Esophagus muscularis mucosa (tissue), 4 donors: ENCODE measurements at places on chromosomes 1 and 21. TPM values are rescaled to one million over a fixed set of nuclear protein-coding genes. Genes with fewer than 3 reads are reported as not detected.

GRCh38 chr21:41775149-41775472 is 8.3 kb upstream of the RIPK4 start:
- peaks cover 25% of the 10 kb centered on the region for H3K27me3 ChIP-seq
- no peaks in the 10 kb centered on the region for H3K36me3 ChIP-seq
- H3K4me1 ChIP-seq: peaks cover 8% of the 10 kb centered on the region
- no peak overlapping the region for H3K4me3 ChIP-seq
- DNase-seq: no peak
- no peak overlapping the region for H3K27ac ChIP-seq

- DNase-seq: peak; percentile 55
- no peaks in the 10 kb centered on the region for H3K27me3 ChIP-seq
Observed at GRCh38 chr1:7390604-7391000, 380.5 kb upstream of the VAMP3 start.

- no peaks in the 10 kb centered on the region for H3K36me3 ChIP-seq
- no peak overlapping the region for H3K4me3 ChIP-seq
- H3K4me1 ChIP-seq: no peaks in the 10 kb centered on the region
Observed at GRCh38 chr1:125119024-125119441, 3934.3 kb downstream of the SRGAP2C start.

Gene KRTAP19-3
- total RNA-seq: not detected

Gene ARHGEF16
- 0.42 TPM for total RNA-seq

DNA sequence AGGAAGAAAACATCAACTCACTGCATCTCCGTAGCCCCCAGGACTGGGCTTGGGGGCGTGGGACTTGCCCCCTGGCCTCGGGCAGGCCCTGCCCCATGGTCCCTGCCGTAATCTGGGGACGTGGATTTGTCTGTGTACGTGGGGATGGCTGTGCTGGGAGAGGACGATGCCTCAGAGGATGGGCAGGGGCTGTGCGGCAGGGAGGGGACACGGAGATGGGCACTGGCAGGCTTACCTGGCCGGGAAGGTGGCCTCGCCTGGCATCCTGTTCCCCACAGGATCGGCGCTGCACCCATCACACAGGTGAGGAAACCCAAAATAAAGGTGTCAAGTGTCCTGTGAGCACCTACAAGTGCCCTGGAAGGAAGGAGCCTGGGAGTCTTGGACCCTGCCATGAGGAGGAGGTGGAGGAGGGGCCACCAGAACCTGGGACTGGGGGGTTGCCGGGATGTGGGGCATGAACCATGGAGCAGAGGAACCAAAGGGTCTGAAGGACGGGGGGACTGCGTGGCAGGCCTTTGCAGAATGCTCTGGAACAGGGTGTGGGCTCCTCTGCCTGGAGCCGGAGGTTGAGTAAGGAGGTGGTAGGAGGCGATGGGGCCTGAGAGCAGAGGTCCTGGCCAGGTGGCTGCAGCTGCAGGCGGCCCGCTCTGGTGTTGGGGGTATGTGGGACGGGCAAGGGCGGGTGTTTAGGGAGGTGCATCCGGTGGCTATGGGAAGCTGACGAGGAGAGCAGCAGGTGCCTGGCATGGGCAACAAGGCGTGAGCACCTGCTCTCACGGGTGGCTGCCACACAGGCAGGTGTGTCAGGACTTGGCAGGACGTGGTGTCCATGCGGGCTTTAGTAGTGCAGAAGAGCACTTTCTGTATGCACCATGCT is 27.8 kb upstream of the LRRC3 start:
- peaks cover 3% of the 10 kb centered on the region for H3K27me3 ChIP-seq
- no peaks in the 10 kb centered on the region for H3K4me1 ChIP-seq
- H3K4me3 ChIP-seq: no peak overlapping the region
- no peak overlapping the region for H3K27ac ChIP-seq

GRCh38 chr1:15353839-15354579 is 55.7 kb upstream of the EFHD2 start:
- no peaks in the 10 kb centered on the region for H3K4me1 ChIP-seq
- DNase-seq: no peak
- H3K4me3 ChIP-seq: no peak overlapping the region
- no peak overlapping the region for H3K27ac ChIP-seq
- no peaks in the 10 kb centered on the region for H3K27me3 ChIP-seq
- H3K36me3 ChIP-seq: no peaks in the 10 kb centered on the region

Gene KIF14
- total RNA-seq: 0.17 TPM

DNA sequence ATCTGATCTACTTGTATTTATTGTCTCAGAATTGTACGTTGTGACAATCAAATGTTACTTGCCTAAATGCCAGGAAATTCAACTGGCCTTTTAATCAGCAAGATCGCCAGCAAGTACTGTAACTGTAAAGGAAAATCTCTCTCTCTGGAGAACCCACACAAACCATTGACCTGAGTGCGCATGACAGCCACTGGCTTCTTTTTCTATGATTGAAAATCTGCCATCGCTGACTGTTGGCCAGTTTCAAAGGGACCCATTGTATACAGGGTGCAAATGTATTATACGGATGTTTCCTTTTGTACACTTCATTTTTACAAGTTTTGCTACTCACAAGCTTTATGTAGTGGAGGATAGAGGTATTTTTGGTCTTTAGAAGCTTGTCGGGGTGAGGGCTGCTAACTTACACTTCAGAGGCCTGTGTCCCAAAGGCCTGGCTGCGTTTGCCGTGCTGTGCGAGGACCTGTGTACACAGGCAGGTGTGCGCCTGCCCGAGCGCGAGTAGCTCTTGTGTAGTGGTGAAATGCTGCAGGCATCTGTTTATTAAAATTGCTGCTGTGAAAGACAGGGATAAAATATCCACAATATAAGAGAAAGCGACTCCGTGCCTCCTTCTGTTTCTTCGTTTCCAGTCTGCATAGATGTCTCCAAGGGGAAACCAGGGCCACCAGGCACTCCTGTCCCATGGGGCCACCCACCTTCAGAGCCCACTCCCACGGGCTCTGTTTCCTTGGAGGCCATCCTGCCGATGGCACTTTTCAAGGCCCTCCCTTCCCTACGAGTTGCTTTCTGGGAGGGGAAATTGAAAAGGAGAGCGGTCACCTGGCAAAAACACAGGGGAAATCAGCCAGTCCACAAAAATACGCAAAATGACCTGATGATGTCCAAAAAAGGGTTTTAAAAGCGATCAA is 25.3 kb upstream of the TRAPPC10 start:
- peaks cover 23% of the 10 kb centered on the region for H3K36me3 ChIP-seq
- no peak overlapping the region for H3K27ac ChIP-seq
- no peaks in the 10 kb centered on the region for H3K27me3 ChIP-seq
- no peak overlapping the region for H3K4me3 ChIP-seq
- DNase-seq: no peak
- peaks cover 7% of the 10 kb centered on the region for H3K4me1 ChIP-seq

DNA sequence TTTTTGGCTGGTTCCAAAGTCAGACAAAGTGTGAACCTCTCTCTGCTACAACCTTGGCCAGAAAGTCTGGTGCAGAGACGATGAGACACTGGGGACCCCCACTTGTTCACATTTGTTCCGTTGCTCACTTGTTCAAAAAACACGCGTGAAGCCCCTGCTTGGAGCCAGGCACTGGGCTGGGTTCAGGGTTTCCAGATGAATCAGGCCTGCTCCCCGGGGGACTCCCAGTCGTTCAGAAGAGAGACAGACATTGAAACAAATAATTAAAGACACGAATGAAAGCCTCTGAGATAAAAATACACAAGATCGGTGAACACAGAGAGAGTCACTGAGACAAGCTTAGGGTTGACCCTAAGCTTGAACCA is 101.5 kb upstream of the RUNX3 start:
- H3K27me3 ChIP-seq: no peaks in the 10 kb centered on the region
- no peaks in the 10 kb centered on the region for H3K36me3 ChIP-seq
- no peak for DNase-seq
- H3K4me1 ChIP-seq: peaks cover 11% of the 10 kb centered on the region
- no peak overlapping the region for H3K27ac ChIP-seq

- DNase-seq: peak; percentile 86
- H3K27ac ChIP-seq: no peak overlapping the region
- H3K27me3 ChIP-seq: no peaks in the 10 kb centered on the region
- H3K4me3 ChIP-seq: no peak overlapping the region
Observed at GRCh38 chr21:41966872-41967621, 13.2 kb upstream of the C2CD2 start.

- H3K27me3 ChIP-seq: no peaks in the 10 kb centered on the region
- no peak for DNase-seq
- H3K36me3 ChIP-seq: no peaks in the 10 kb centered on the region
- no peak overlapping the region for H3K4me3 ChIP-seq
- no peaks in the 10 kb centered on the region for H3K4me1 ChIP-seq
Observed at GRCh38 chr1:160639652-160640051, 7.2 kb downstream of the SLAMF1 start.

- H3K27me3 ChIP-seq: no peaks in the 10 kb centered on the region
- no peak overlapping the region for H3K27ac ChIP-seq
- no peaks in the 10 kb centered on the region for H3K36me3 ChIP-seq
- DNase-seq: no peak
- no peak overlapping the region for H3K4me3 ChIP-seq
Observed at GRCh38 chr1:165633614-165634013, 2.6 kb downstream of the MGST3 start.
